T-helper 17 cell (primary cell): ENCODE measurements at places on chromosomes 2 and 18. TPM values are rescaled to one million over a fixed set of nuclear protein-coding genes. Genes with fewer than 3 reads are reported as not detected.
A peak's percentile ranks its signal among the peaks of the same experiment; 100 is the strongest.

DNA sequence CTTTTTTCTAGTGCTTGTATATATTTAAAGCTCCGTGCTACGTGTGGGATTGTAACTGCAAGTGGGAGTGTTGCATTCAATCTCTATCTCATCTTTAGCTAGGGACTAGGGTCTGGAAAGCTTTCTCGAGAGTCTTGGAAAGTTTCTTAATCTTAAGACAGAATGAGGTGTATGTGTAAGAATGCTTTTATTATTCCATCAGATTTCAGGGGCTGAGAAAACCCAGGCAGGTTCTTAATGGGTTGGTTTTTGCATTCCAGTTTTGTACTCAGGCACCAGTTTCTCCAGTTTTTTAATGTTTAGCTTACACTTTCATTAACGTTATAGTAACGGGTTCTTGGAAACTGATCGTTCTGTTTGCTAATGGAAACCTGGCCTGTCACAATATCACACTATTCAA lies 20.3 kb downstream of the MRPL19 start:
- no peak overlapping the region for H3K27ac ChIP-seq
- H3K27me3 ChIP-seq, result no peaks in the 10 kb centered on the region
- no peaks in the 10 kb centered on the region for H3K36me3 ChIP-seq

GRCh38 chr2:135676031-135676430 lies 65.6 kb upstream of the UBXN4 start:
- H3K4me3 ChIP-seq, result no peak overlapping the region
- H3K36me3 ChIP-seq, result peaks cover 8% of the 10 kb centered on the region
- no peak overlapping the region for H3K27ac ChIP-seq
- no peaks in the 10 kb centered on the region for H3K27me3 ChIP-seq
- DNase-seq, result no peak
- peaks cover 7% of the 10 kb centered on the region for H3K4me1 ChIP-seq

- no peaks in the 10 kb centered on the region for H3K4me1 ChIP-seq
- no peak overlapping the region for H3K27ac ChIP-seq
- H3K36me3 ChIP-seq, result peaks cover 2% of the 10 kb centered on the region
- no peak overlapping the region for H3K4me3 ChIP-seq
These were observed 495 bp upstream of the IL36RN start for GRCh38 chr2:113058411-113058994.

DNA sequence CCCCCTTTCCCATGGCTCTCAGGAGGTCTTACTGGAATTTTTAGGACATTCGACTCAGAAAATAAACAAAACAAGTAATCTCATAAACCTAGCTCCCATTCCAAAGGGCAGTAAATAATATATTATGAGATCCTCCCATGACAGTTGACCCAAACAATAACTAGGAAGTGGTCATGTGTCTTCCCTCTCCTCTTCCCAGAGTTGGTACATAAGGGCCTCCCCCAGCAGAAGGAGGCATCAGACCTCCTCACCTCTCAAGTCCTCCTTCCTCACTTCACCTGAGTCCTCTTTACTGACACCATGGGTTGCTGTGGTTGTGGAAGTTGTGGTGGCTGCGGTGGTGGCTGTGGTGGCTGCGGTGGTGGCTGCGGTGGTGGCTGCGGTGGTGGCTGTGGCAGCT lies at the start of gene SCYGR7:
TSS of gene SCYGR7 (plus strand) at position 301 of the 400 bp plus-strand sequence. CDS start at position 301, 0 bp downstream.
- DNase-seq, result no peak
- no peak within 1 kb of the TSS for H3K4me3 ChIP-seq
- no peak within 1 kb of the TSS for H3K27ac ChIP-seq
- H3K27me3 ChIP-seq, result peaks cover 42% of the 10 kb centered on the region

- no peaks in the 10 kb centered on the region for H3K27me3 ChIP-seq
- no peaks in the 10 kb centered on the region for H3K36me3 ChIP-seq
- no peak overlapping the region for H3K4me3 ChIP-seq
- H3K27ac ChIP-seq, result no peak overlapping the region
- DNase-seq, result no peak
These were observed 95.6 kb downstream of the NUP35 start for GRCh38 chr2:183219888-183220287.

GRCh38 chr2:97910403-97911205 lies 85.1 kb downstream of the TMEM131 start:
- no peaks in the 10 kb centered on the region for H3K27me3 ChIP-seq
- no peak overlapping the region for H3K27ac ChIP-seq
- H3K4me1 ChIP-seq, result peaks cover 23% of the 10 kb centered on the region
- no peak overlapping the region for H3K4me3 ChIP-seq

- H3K4me1 ChIP-seq, result no peaks in the 10 kb centered on the region
- H3K27ac ChIP-seq, result no peak overlapping the region
- DNase-seq, result no peak
- H3K27me3 ChIP-seq, result peaks cover 18% of the 10 kb centered on the region
- no peaks in the 10 kb centered on the region for H3K36me3 ChIP-seq
These were observed 214.5 kb downstream of the TMEM182 start for GRCh38 chr2:102975996-102976975.

DNA sequence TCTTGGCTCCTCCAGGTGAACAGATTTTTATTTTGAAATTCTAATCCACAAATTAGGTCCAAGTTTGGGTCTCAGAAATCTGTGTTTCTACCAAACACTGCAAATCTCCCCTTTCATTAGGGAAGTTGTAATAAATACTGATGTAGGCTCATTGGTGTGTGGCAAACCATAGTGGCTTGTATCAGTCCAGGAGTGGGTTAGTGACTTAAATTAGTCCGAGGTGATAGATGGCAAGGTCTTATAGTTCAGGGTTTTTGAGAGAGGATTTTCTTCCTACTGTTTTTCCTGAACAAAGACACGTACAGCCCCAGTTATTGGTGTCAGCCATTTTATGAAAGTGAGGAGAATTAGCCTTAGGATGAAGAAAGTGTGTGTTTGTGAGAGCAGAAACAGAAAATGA lies 74.6 kb downstream of the RPRM start:
- H3K27ac ChIP-seq, result no peak overlapping the region
- H3K4me1 ChIP-seq, result no peaks in the 10 kb centered on the region
- H3K27me3 ChIP-seq, result no peaks in the 10 kb centered on the region
- H3K4me3 ChIP-seq, result no peak overlapping the region
- no peaks in the 10 kb centered on the region for H3K36me3 ChIP-seq
- no peak for DNase-seq

DNA sequence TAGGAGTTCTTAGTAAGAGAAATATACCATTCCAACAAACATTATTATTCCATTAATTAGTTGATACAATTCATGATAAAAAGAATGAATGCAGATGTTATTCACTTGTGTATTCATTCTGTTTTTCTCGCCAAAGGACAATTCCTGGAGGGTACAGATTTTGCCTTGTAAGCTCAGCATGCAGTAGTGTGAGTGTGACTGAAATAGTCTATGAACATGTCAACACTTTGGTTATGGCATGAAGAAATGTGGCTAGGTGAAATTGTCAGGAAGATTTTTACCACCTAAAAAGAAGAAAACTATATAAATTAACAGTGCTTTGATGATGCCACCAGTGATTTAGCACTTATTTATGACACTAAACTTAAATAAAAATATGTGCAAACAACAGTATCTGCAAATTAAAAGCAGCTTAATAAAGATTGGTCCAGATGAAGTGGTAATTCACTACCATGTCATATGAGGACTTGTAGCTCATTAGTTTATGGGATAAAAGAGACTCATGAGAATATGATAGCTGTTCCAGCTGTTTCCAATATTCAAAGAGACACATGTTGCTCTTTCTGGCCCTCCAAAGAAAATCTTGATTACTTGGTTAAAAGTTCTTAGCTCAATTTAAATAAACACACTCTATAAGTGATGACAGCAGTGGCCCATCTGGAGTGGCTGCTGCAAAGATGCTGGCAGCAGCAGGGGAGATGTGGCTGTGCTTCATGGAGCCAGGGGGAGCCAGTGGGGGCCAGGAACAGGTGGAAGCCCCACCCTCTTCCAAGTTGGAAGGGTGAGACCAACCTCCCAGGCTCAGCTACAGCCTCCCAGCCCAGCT lies 165.0 kb downstream of the CDH19 start:
- H3K4me1 ChIP-seq, result no peaks in the 10 kb centered on the region
- no peak for DNase-seq
- H3K27ac ChIP-seq, result no peak overlapping the region

GRCh38 chr2:111704246-111704645 lies 179.7 kb downstream of the ANAPC1 start:
- H3K27me3 ChIP-seq, result peaks cover 4% of the 10 kb centered on the region
- peaks cover 12% of the 10 kb centered on the region for H3K4me1 ChIP-seq
- no peak overlapping the region for H3K4me3 ChIP-seq
- H3K27ac ChIP-seq, result no peak overlapping the region
- DNase-seq, result no peak

- no peaks in the 10 kb centered on the region for H3K36me3 ChIP-seq
- DNase-seq, result no peak
- H3K4me1 ChIP-seq, result no peaks in the 10 kb centered on the region
- H3K27ac ChIP-seq, result no peak overlapping the region
These were observed 6.7 kb upstream of the QPCT start for GRCh38 chr2:37337620-37338280.

GRCh38 chr2:169185711-169186110 lies 116.3 kb downstream of the DHRS9 start:
- no peak overlapping the region for H3K4me3 ChIP-seq
- no peaks in the 10 kb centered on the region for H3K4me1 ChIP-seq
- peaks cover 20% of the 10 kb centered on the region for H3K27me3 ChIP-seq
- no peak for DNase-seq
- H3K27ac ChIP-seq, result no peak overlapping the region

DNA sequence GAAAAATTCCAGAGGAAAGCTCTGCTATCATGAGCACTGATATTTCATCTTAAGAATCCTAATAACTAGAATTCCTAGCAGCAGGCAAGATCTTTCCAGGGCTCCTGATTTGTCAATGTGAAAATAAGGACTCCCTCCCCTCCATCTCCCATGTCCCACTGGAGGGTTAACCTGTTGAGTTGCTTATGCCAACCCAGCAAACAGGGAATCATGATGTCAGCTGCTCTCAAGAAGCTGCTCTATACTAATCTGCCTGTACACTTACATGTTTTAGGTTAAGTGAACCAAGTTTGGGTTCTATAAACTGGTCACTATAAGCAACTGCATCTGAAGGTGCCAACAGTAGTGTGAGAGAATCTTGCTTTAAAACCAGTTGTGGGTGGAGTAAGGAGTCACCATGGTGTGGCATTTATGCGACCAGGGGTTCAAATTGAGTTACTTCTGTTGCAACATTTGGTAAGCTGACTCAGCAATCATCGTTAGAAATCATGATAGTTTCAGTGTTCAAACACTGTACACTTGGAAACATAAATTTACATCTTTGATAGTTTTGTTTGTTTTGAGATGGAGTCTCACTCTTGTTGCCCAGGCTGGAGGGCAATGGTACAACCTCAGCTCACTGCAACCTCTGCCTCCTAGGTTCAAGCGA lies 53.4 kb downstream of the STK25 start:
- DNase-seq, result no peak
- no peak overlapping the region for H3K4me3 ChIP-seq
- H3K36me3 ChIP-seq, result no peaks in the 10 kb centered on the region
- no peaks in the 10 kb centered on the region for H3K27me3 ChIP-seq
- H3K27ac ChIP-seq, result no peak overlapping the region

- no peaks in the 10 kb centered on the region for H3K27me3 ChIP-seq
- no peak overlapping the region for H3K4me3 ChIP-seq
- H3K4me1 ChIP-seq, result peaks cover 9% of the 10 kb centered on the region
- H3K36me3 ChIP-seq, result no peaks in the 10 kb centered on the region
These were observed 22.4 kb upstream of the TOGARAM2 start for GRCh38 chr2:28958689-28959088.

GRCh38 chr2:96159084-96159830 lies 14.0 kb upstream of the DUSP2 start:
- H3K4me3 ChIP-seq, result peak overlapping the region; percentile 84
- H3K27ac ChIP-seq, result peak overlapping the region; percentile 94
- peaks cover 35% of the 10 kb centered on the region for H3K4me1 ChIP-seq
- no peaks in the 10 kb centered on the region for H3K27me3 ChIP-seq
- H3K36me3 ChIP-seq, result no peaks in the 10 kb centered on the region

- no peak overlapping the region for H3K27ac ChIP-seq
- DNase-seq, result no peak
- no peaks in the 10 kb centered on the region for H3K4me1 ChIP-seq
These were observed 316.2 kb downstream of the GALNT13 start for GRCh38 chr2:154187948-154188347.

DNA sequence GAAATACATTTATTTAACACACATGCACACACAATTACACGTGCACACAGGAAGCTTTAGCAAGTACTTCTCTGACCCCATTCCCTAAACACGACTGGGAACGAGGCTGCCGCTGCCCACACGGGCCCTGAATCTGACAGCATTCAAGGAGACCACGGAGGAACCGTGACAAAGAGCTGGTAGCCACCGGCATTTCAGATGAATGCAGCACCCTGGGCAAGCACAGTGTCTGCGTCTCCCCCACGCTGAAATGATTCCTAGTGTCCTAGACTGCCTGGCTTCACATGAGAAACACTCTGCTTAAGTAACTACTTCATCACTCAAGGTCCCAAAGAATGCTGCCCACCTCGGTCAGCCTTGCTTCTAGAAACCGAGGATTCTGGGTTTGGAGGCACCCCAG lies 95.0 kb downstream of the HDAC4 start:
- DNase-seq, result no peak
- peak overlapping the region; percentile 74 for H3K27ac ChIP-seq
- no peaks in the 10 kb centered on the region for H3K27me3 ChIP-seq
- H3K4me1 ChIP-seq, result peaks cover 16% of the 10 kb centered on the region
- H3K36me3 ChIP-seq, result no peaks in the 10 kb centered on the region
- no peak overlapping the region for H3K4me3 ChIP-seq

- no peaks in the 10 kb centered on the region for H3K4me1 ChIP-seq
- no peak overlapping the region for H3K27ac ChIP-seq
- H3K36me3 ChIP-seq, result no peaks in the 10 kb centered on the region
- H3K4me3 ChIP-seq, result no peak overlapping the region
- peaks cover 24% of the 10 kb centered on the region for H3K27me3 ChIP-seq
These were observed 273.6 kb downstream of the SETBP1 start for GRCh38 chr18:44954257-44954656.

DNA sequence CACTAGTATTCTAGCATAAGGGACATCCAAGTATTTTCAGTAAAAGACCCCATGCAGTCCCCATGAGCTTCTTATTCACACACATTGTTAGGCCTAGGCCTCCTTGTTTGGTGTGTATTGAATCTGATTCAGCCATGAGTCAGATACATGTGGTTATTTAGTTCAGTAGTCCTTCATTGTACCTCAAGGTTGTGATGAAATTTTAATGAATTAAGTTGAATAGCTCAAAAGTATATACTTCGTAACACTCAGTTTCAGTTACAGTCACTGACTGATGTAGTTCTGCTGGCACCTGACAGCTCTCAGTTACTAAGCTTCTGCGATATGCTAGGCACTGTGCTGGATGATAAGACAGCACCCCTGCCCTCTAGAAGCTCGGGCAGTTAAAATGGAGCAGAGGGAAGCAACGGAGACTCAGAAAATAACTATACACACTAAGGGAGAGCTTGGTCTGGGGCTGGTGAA lies 86.4 kb downstream of the XRCC5 start:
- peaks cover 10% of the 10 kb centered on the region for H3K4me1 ChIP-seq
- DNase-seq, result no peak
- peak overlapping the region; percentile 76 for H3K27ac ChIP-seq
- H3K4me3 ChIP-seq, result peak overlapping the region; percentile 12
- no peaks in the 10 kb centered on the region for H3K27me3 ChIP-seq

COLEC12 gene
- total RNA-seq, result not detected

TP53I3 gene
- total RNA-seq, result 0.17 TPM

GRHL1 gene
- 0.60 TPM for total RNA-seq

ATP8B1 gene
- total RNA-seq, result not detected

TMEM198 gene
- 0.42 TPM for total RNA-seq

TFCP2L1 gene
- total RNA-seq, result 0.02 TPM

NDC80 gene
- 8.2 TPM for total RNA-seq

GPR35 gene
- 5.4 TPM for total RNA-seq

IL18RAP gene
- 6.0 TPM for total RNA-seq

SERPINB7 gene
- total RNA-seq, result not detected

DRC1 gene
- not detected for total RNA-seq

PRKD3 gene
- total RNA-seq, result 25.4 TPM

SLC4A5 gene
- 9.1 TPM for total RNA-seq

DPY30 gene
- 22.0 TPM for total RNA-seq

GPR75 gene
- total RNA-seq, result 2.7 TPM
